ENCODE measurements at places on chromosomes 5 and 9. TPM values are rescaled to one million over a fixed set of nuclear protein-coding genes. Genes with fewer than 3 reads are reported as not detected.

The THOC3 gene
- 14.8 TPM for total RNA-seq

The GRXCR2 gene
- total RNA-seq = not detected

The PTGER4 gene
- 11.1 TPM for total RNA-seq

The GOLGA1 gene
- total RNA-seq = 14.0 TPM

The MEIKIN gene
- total RNA-seq = not detected

The PSMB7 gene
- total RNA-seq = 180 TPM

The FOXD4 gene
- total RNA-seq = 0.43 TPM

The IL9 gene
- not detected for total RNA-seq

The PITX1 gene
- 175 TPM for total RNA-seq

The DELE1 gene
- 56.1 TPM for total RNA-seq

The PRR7 gene
- 11.9 TPM for total RNA-seq

The SLC25A51 gene
- total RNA-seq = 73.0 TPM

The RANBP17 gene
- total RNA-seq = 28.6 TPM

The DBN1 gene
- total RNA-seq = 74.5 TPM

The SLCO4C1 gene
- total RNA-seq = not detected

The PDGFRB gene
- 137 TPM for total RNA-seq

The CYSRT1 gene
- total RNA-seq = 0.52 TPM

The DCTN3 gene
- 99.0 TPM for total RNA-seq

The QRFP gene
- total RNA-seq = not detected

The LCNL1 gene
- total RNA-seq = 0.11 TPM

The SNX30 gene
- total RNA-seq = 25.5 TPM

The CCL21 gene
- not detected for total RNA-seq

The VPS13A gene
- 68.5 TPM for total RNA-seq

The SLC25A2 gene
- total RNA-seq = 0.39 TPM

The OR1Q1 gene
- not detected for total RNA-seq

The HAVCR2 gene
- total RNA-seq = 0.43 TPM

The ENTREP1 gene
- under 0.01 TPM for total RNA-seq

The HMCN2 gene
- 0.11 TPM for total RNA-seq

The CTXN3 gene
- not detected for total RNA-seq

The ELOVL7 gene
- total RNA-seq = 0.13 TPM

The EPB41L4A gene
- total RNA-seq = 13.9 TPM

The DNAH5 gene
- total RNA-seq = 1.2 TPM

The ZFP2 gene
- 2.1 TPM for total RNA-seq

The WNT8A gene
- not detected for total RNA-seq

The NSD1 gene
- 55.8 TPM for total RNA-seq

The CCDC187 gene
- total RNA-seq = 0.11 TPM

The SH3PXD2B gene
- 35.1 TPM for total RNA-seq

The TMC1 gene
- 0.39 TPM for total RNA-seq

The PCDHGB3 gene
- 8.6 TPM for total RNA-seq

The NIPSNAP3A gene
- 61.6 TPM for total RNA-seq

The KIF12 gene
- total RNA-seq = not detected

The RPP25L gene
- total RNA-seq = 14.4 TPM

The PCDHGC5 gene
- total RNA-seq = 8.1 TPM

The FAM153A gene
- not detected for total RNA-seq

The STPG3 gene
- not detected for total RNA-seq

The GFI1B gene
- not detected for total RNA-seq

The PCDHGB2 gene
- total RNA-seq = 6.8 TPM

The GPR151 gene
- not detected for total RNA-seq

The PROB1 gene
- 0.78 TPM for total RNA-seq

The MYOT gene
- not detected for total RNA-seq

The OTP gene
- total RNA-seq = not detected

The C8G gene
- 0.39 TPM for total RNA-seq

The IFNA1 gene
- total RNA-seq = not detected

The ADAMTSL1 gene
- total RNA-seq = 206 TPM

The RETREG1 gene
- 34.9 TPM for total RNA-seq

The FOCAD gene
- total RNA-seq = 58.1 TPM
